ENCODE measurements at places on chromosomes 5 and 9. TPM values are rescaled to one million over a fixed set of nuclear protein-coding genes. Genes with fewer than 3 reads are reported as not detected.
A peak's percentile ranks its signal among the peaks of the same experiment; 100 is the strongest.

LHX6 gene
- total RNA-seq = 6.4 TPM

GRAMD2B gene
- 25.5 TPM for total RNA-seq

CFAP77 gene
- total RNA-seq = not detected

IL13 gene
- total RNA-seq = not detected

ADAMTS12 gene
- 9.1 TPM for total RNA-seq

PPP3R2 gene
- total RNA-seq = not detected

ZNF346 gene
- 64.9 TPM for total RNA-seq

ADGRD2 gene
- total RNA-seq = not detected

PCDHGB6 gene
- 1.2 TPM for total RNA-seq

SMIM33 gene
- total RNA-seq = not detected

LRRC19 gene
- not detected for total RNA-seq

S1PR3 gene
- total RNA-seq = 12.5 TPM

PCDHA9 gene
- under 0.01 TPM for total RNA-seq

DNA sequence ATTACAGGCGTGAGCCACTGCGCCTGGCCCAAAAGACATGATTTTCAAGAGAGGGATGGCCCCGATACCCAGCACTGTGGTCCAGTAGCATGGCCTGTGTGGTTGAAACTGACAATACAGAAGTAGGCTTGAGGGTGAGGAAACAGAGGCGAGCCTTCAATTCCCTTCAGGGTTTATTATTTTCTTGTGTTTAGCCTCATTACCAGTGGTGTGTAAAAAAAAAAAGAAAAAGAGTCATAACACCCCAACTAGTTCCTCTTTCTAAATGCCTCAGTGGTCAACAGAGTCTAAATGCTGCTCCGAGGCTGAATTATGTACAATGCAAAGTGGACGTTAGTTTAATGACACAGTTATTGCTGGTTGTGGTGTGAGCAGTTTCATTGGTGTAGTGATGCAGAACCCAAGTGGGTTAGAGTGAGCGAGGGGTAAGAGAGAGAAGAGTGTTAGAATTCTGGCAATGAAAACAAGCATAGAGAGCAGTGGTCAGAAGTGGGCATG is 58.8 kb downstream of the SNX30 start:
- no peaks in the 10 kb centered on the region for H3K36me3 ChIP-seq
- H3K4me1 ChIP-seq = no peaks in the 10 kb centered on the region
- no peak overlapping the region for H3K4me3 ChIP-seq
- H3K27ac ChIP-seq = no peak overlapping the region

GRCh38 chr5:159807586-159807985 is 108.7 kb upstream of the ADRA1B start:
- H3K27ac ChIP-seq = no peak overlapping the region
- H3K27me3 ChIP-seq = no peaks in the 10 kb centered on the region
- no peaks in the 10 kb centered on the region for H3K36me3 ChIP-seq
- no peak overlapping the region for H3K4me3 ChIP-seq
- H3K4me1 ChIP-seq = no peaks in the 10 kb centered on the region
- DNase-seq = no peak

- no peak overlapping the region for H3K27ac ChIP-seq
- no peak for DNase-seq
- H3K36me3 ChIP-seq = peaks cover 19% of the 10 kb centered on the region
- no peak overlapping the region for H3K4me3 ChIP-seq
These were observed 50.6 kb upstream of the RAPGEF6 start for GRCh38 chr5:131685516-131686171.

DNA sequence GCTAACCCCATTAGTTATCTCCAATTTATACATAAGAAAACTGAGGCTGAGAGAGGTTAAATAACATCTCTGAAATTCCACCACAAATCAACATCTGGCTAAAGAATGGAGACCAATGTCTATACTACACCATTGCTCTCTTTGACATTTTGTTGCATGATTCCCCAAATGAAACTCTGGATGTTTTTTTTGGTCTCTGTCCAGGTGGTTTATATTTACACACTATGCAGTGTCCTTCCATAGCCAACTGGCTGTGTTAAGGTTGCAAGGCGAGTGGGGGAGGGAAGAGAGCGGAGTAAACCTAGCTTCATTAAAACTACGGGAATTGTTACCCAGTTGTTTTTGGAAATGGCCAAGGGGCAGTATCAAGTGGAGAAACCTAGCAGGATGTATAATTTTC is 67.2 kb downstream of the KIF4B start:
- peaks cover 19% of the 10 kb centered on the region for H3K4me1 ChIP-seq
- H3K27me3 ChIP-seq = no peaks in the 10 kb centered on the region
- no peak overlapping the region for H3K27ac ChIP-seq
- DNase-seq = no peak
- H3K4me3 ChIP-seq = no peak overlapping the region
- no peaks in the 10 kb centered on the region for H3K36me3 ChIP-seq

DNA sequence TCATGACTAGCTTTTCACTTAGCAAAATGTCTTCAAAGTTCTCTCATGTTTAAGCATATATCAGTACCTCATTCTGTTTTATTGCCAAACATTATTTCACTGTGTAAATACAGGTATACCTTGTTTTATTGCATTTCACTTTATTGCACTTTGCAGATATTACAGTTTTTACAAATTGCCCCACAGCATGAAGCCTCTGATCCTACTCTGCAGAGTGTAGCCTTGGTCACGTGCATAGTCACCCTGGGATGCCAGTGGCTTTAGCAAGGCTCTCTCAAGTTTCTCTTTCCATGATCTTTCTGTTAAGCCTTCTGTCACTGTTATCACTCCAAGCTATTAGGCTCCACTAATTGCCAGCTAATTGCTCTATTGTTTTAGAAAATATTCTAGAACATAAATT is 182.2 kb upstream of the GRIA1 start:
- no peaks in the 10 kb centered on the region for H3K27me3 ChIP-seq
- no peak for DNase-seq
- H3K4me1 ChIP-seq = no peaks in the 10 kb centered on the region

- H3K27me3 ChIP-seq = no peaks in the 10 kb centered on the region
- no peak overlapping the region for H3K4me3 ChIP-seq
- H3K27ac ChIP-seq = no peak overlapping the region
- peak; percentile 45 for DNase-seq
These were observed 12.6 kb upstream of the EXOC3 start for GRCh38 chr5:430214-430925.

- no peak overlapping the region for H3K4me3 ChIP-seq
- H3K4me1 ChIP-seq = no peaks in the 10 kb centered on the region
- no peak overlapping the region for H3K27ac ChIP-seq
These were observed 48.6 kb downstream of the PSMB7 start for GRCh38 chr9:124366476-124367220.

DNA sequence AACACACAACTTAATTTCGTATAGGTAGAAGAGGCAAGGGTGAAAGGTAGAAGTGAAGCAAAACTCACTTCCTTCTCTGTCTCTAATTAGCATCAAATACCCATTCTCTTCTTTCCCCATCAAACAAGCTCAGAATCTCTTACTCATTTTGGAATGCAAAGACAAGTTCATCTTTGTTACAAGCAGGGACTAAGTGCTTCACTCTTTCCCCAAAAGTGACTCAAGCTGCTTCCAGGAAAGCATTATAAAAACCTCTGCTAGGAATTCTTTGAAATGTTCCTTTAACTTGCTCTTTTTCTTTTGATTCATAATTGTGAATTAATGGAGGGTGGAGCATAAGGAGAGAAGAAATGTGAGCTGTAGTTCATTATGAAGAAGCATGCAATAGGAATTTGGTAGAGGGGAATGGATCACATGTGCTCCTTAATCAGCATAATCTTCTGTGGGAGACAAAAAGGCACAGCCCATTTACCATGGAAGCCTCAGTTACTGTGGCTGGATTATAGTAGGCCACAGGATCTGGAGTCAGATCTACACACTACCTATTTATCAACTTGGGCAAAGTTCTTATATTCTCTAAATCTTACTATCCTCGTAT is 109.5 kb upstream of the DPYSL3 start:
- H3K36me3 ChIP-seq = no peaks in the 10 kb centered on the region
- no peak for DNase-seq
- H3K4me3 ChIP-seq = no peak overlapping the region
- H3K27ac ChIP-seq = no peak overlapping the region
- no peaks in the 10 kb centered on the region for H3K4me1 ChIP-seq
- H3K27me3 ChIP-seq = no peaks in the 10 kb centered on the region

GRCh38 chr5:39257554-39257953 is 38.2 kb upstream of the FYB1 start:
- H3K4me1 ChIP-seq = peaks cover 18% of the 10 kb centered on the region
- no peak overlapping the region for H3K4me3 ChIP-seq
- no peak for DNase-seq
- no peak overlapping the region for H3K27ac ChIP-seq

DNA sequence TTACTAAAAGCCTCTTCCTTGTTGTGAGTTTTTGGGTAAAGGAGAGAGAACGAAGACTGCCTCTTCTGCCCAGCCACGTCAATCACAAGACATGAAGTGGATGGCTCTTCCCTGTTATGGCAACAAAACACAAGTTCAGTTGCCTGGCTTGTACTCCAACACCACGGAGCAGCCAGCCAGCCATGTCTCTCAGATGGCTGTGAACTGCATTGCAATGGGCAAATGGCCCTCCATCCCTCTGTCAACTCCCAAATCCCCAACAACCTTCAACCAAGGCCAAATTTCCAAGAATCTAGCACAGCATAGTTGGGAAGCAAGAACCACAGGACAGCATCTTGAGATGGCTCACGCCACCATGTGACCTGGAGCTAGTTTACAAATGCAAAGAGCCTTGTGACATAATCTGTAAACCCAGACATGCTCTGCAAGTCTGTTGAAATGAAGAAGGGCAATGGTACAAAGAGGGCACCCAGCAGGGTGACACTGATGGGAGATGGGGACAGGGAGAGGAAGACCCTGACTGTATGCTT is 53.9 kb downstream of the ZNF366 start:
- no peak for DNase-seq
- H3K27ac ChIP-seq = peak overlapping the region; percentile 85
- peaks cover 26% of the 10 kb centered on the region for H3K4me1 ChIP-seq
- H3K4me3 ChIP-seq = no peak overlapping the region
- no peaks in the 10 kb centered on the region for H3K27me3 ChIP-seq

GRCh38 chr9:36551129-36551528 is 21.6 kb upstream of the MELK start:
- DNase-seq = no peak
- no peaks in the 10 kb centered on the region for H3K4me1 ChIP-seq
- no peaks in the 10 kb centered on the region for H3K36me3 ChIP-seq
- no peak overlapping the region for H3K27ac ChIP-seq
- H3K27me3 ChIP-seq = no peaks in the 10 kb centered on the region
- H3K4me3 ChIP-seq = no peak overlapping the region

GRCh38 chr9:137494104-137494544 is 35.0 kb upstream of the NSMF start:
- H3K27ac ChIP-seq = no peak overlapping the region
- no peaks in the 10 kb centered on the region for H3K4me1 ChIP-seq
- H3K4me3 ChIP-seq = no peak overlapping the region
- no peak for DNase-seq
- no peaks in the 10 kb centered on the region for H3K36me3 ChIP-seq
- H3K27me3 ChIP-seq = no peaks in the 10 kb centered on the region

- peaks cover 7% of the 10 kb centered on the region for H3K4me1 ChIP-seq
- peak; percentile 41 for DNase-seq
- 0 out of 2 replicates have a peak overlapping the region, but pooled peaks have one; percentile 59 for H3K27ac ChIP-seq
- H3K4me3 ChIP-seq = peak overlapping the region; percentile 93
These were observed 902 bp downstream of the HABP4 start for GRCh38 chr9:96450613-96451528.

- H3K27me3 ChIP-seq = no peaks in the 10 kb centered on the region
- H3K4me3 ChIP-seq = no peak overlapping the region
- no peaks in the 10 kb centered on the region for H3K36me3 ChIP-seq
- no peak for DNase-seq
- peak overlapping the region; percentile 35 for H3K27ac ChIP-seq
These were observed 115.3 kb upstream of the BNC2 start for GRCh38 chr9:16985559-16986348.

DNA sequence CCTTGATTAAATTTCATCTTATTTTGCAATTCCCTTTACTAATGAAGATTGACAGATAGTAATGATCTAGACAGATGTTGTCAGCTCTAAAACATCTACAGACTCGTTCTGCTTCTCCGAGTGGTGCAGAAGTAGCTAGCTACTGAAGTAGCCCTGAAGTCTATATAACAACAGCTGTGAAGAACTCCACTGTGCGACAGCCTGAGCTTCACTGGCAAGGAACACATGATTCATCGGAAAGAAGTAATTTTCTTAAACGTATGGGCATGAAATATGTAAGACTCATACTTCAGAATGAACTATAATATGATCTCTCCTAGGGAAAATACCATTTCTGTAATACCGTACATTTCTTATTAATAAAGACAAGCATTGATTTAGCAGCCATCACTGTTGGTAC is 96.2 kb downstream of the TRPM3 start:
- H3K4me3 ChIP-seq = no peak overlapping the region
- peaks cover 4% of the 10 kb centered on the region for H3K27me3 ChIP-seq
- DNase-seq = no peak
- no peak overlapping the region for H3K27ac ChIP-seq
- H3K36me3 ChIP-seq = no peaks in the 10 kb centered on the region

DNA sequence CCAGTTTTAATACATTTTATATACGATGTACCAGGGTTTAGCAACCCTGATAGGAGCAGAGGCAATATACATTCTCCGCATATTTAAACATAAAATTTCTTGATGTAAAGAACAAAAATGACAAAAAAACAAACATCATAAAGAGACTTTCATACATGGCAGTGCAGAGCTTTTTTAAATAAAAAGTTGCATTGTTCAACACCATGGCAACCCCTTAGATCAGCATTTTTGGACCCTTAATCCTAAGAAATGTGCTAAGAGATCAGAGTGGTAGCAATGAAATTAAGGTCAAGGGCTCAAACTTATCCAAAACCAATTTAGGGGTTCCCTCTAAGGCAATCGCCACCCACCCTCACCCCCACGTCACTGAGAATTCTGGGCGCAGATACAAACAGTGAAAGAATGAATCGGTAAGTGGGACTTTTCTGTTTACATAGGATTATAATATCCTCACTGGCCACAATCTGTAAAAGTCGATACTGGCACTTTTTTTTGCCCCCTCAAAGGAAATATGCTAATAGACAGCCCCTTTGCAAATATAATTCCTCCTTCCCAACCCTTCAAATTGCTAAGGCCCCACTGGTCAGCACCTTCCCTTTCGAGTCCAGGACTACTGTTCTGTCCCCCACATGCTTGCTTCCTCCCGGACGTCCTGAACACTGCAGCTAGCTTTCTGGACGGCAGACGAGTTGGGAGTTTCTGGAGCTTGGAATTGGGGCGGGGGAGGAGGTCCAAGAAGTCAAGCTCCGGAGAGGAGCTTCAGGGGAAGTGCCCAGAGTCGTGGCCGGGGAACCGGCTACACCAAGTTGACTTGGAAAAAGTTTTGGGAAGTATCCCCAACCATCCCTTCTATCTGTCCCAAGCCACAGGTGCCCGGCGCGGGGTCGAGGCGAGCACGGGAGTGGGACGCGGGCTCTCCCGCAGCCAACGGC is 2.2 kb downstream of the GAS1 start:
- H3K27me3 ChIP-seq = peaks cover 49% of the 10 kb centered on the region
- H3K4me1 ChIP-seq = peaks cover 32% of the 10 kb centered on the region

All from SJSA1 (cell line).